T-helper 9 cell (primary cell): ENCODE measurements at places on chromosomes 16 and 17.

GRCh38 chr17:76008208-76008607, 7.6 kb downstream of the CDK3 start:
- no peak for DNase-seq

- no peak for DNase-seq
These were observed 3.8 kb upstream of the TLCD2 start for GRCh38 chr17:1713878-1714426.

GRCh38 chr16:59088431-59088830, 354.3 kb upstream of the GOT2 start:
- DNase-seq, result no peak

GRCh38 chr17:64534187-64534586, 27.4 kb downstream of the CEP95 start:
- no peak for DNase-seq

GRCh38 chr17:49356320-49356719, 5.7 kb downstream of the ZNF652 start:
- DNase-seq, result no peak

GRCh38 chr16:20610892-20611349, 34.8 kb upstream of the ACSM2B start:
- DNase-seq, result no peak

- DNase-seq, result no peak
These were observed 61.4 kb downstream of the STH start for GRCh38 chr17:46060461-46060860.

DNA sequence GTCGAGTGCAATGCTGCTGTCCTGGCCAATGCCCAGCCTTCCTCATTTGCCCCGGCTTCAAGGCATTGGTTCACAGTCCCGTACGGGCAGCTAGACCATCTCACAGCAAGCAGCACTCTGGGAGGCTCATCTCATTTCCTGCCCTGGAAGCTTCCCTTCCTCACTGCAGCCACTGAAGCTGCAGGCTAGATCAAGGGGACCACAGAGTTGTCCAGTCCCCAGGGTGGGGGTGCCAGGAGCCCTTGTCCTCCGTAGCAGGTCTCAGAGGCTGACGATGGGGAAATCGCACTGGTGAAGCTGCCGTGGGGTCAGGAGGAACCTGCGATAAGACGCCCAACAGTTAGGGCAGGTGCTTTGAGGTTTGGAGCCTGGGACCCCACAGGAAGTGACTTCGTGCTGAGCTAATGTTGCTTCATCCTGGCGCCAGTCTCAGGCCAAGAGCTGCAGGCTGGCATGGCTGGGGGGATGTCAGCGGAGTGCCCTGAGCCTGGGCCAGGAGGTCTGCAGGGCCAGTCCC, at the start of gene SPNS3:
Gene SPNS3, plus strand, starts transcription at position 426 of the 517 bp plus-strand sequence. Its CDS starts 28 bp downstream, at position 454.
- DNase-seq, result no peak

DNA sequence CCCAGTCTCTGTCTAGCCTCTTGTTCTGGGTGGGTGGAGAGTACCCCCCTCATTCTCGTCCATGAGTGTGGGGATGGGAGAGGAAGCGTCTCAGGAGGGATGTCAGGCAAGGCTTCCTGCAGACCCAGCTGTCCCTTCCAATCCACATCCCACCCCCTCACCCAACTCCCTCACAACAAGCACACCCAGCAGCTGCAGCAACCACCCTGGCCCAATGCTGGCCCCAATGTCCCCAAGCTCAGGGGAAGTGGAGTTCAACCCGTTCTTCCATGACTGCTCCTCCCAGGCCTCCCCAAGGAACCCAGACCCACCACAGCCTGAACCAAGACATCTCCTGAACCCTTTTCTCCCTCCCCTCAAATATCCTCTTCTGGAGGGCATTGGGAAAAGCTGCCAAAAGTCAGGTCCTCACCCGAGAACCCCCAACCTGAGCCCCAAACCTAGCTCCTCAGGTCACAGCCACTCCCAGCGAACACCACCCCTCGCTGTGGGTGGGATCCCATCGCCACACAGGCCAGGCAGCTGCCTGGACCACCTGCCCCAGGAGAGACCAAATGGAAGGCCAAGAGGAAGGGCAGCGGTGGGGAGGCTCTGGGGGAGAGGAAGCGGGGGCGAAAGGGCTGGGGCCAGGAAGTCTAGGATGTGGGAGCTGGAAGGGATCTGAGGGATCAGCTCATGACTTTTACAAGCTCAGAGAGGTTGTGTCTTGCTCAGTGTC, 47.6 kb downstream of the FZD2 start:
- DNase-seq, result no peak

GRCh38 chr17:30579610-30580315, 102.6 kb downstream of the GOSR1 start:
- no peak for DNase-seq

DNA sequence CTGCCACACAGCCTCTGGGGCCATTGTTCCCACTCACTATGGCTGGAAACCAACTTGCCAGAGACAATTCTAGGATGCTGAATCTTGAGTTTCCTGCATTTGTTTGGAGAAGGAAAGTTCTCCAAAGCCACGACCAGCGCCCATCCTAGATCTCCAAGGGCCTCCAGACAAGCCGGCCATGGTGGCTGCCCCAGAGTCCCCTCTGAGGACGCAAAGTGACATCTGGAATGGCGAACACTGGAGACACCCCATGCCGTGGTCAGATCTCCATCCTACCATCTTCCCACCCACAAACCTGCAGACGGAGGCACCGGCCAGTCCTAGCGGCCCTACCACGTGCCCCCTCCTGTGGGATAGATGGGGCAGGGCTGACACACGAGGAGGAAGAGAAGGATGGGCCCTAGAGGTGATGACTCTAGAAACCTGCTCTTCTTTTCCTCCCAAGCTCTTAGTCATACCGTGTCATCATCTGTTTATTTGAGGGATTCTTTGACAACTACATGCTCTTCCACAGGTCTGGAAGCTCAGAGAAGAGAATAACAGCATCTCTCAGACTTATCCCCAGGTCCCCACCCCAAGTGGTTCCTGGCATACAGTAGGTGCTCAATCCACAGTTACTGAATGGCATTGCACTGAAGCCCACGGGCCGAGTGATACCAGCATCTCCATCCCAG, 71.3 kb downstream of the MYH11 start:
- no peak for DNase-seq

DNA sequence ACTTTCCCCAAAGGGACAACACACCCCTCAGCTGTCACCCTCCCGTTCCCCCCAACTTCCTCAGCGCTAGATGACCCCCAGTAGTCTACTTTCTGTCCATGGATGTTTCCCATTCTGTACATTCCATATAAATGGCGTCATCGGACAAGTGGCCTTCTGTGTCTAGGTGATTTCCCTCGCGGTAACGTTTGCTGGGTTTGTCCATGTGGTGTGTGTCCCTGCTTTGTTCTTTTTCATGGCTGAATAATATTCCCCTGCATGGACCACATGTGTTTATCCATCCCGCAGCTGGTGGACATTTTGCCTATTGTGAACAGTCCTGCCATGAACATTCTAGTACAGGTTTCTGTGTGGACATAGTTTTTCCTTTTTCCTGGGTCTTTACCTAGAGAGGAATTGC, 7.3 kb upstream of the TEDC2 start:
- DNase-seq, result no peak

DNA sequence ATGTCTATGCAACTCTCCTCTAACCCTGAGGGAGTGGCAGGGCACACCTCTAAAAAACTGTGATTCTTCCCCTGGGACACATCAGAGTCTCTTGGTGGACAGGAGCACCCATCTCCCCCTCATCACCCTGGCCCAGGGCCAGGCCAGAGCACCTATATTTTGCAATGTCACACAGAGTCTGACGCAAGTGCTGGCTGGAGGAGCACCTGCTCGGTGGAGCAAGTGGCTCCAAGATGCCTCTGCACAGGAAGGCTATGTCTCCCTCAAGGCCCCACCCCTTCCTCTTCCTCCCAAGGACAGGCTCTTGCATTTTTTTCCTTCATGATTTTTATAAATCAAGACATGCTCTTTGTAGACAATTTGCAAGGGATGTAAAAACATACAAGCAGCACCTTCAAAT, 13.3 kb downstream of the SNN start:
- no peak for DNase-seq

- no peak for DNase-seq
These were observed 1.0 kb upstream of the CBFA2T3 start for GRCh38 chr16:88977812-88978607.

- no peak for DNase-seq
These were observed 37.9 kb upstream of the PIK3R6 start for GRCh38 chr17:8905331-8905730.

GRCh38 chr17:40961591-40961990, 5.2 kb downstream of the KRT39 start:
- DNase-seq, result no peak

DNA sequence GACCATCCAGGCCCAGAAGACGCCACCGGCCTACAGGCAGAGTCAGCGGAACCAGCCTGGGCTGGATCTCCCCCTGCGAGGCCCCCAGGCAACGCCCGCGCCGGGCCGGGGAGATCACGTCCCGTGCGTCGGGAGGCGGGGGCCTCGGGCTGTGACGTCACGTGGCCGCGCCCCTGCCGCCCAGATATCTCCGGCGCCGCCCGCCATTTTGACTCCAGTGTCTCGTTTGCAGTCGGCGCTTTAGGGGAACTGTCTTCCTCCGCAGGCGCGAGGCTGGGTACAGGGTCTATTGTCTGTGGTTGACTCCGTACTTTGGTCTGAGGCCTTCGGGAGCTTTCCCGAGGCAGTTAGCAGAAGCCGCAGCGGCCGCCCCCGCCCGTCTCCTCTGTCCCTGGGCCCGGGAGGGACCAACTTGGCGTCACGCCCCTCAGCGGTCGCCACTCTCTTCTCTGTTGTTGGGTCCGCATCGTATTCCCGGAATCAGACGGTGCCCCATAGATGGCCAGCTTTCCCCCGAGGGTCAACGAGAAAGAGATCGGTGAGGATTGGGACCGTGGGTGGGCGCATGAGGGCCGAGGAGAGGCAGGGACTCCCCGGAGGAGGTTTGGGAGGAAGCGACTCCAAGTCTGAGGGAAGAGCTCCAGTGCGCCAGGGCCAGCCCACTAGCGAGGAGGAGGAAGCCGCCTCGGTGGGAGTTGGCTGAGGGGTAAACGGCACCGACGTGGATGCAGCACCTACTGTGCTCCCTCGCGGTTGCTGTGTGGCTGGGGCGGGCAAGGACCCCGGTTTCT, at the start of gene WSB1:
Gene WSB1, plus strand, starts transcription at position 217 of the 791 bp plus-strand sequence. Its CDS starts 282 bp downstream, at position 499.
- DNase-seq, result peak; percentile 88

DNA sequence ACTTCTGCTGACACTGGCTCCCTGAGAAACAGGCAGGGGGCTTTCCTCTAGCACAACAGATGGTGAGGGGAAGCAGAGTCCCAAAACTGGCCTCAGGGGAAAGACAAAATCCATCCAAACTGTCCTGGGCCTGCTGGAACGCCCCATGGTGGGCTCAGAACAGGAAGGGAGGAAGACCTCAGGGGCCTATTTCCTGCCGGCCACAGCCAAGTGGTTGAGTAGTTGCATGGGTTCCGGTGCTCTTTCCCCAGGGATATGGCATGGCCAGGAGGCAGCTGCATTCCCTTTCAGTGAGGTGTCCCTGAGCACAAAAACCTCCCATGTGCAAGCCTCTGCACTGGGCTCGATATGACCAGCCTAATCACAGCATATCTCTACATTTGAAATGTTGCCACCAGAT, 303.0 kb upstream of the IRX5 start:
- no peak for DNase-seq
